LHCN-M2 (cell line): ENCODE measurements at places on chromosomes 16 and 17. TPM values are rescaled to one million over a fixed set of nuclear protein-coding genes. Genes with fewer than 3 reads are reported as not detected.

DNA sequence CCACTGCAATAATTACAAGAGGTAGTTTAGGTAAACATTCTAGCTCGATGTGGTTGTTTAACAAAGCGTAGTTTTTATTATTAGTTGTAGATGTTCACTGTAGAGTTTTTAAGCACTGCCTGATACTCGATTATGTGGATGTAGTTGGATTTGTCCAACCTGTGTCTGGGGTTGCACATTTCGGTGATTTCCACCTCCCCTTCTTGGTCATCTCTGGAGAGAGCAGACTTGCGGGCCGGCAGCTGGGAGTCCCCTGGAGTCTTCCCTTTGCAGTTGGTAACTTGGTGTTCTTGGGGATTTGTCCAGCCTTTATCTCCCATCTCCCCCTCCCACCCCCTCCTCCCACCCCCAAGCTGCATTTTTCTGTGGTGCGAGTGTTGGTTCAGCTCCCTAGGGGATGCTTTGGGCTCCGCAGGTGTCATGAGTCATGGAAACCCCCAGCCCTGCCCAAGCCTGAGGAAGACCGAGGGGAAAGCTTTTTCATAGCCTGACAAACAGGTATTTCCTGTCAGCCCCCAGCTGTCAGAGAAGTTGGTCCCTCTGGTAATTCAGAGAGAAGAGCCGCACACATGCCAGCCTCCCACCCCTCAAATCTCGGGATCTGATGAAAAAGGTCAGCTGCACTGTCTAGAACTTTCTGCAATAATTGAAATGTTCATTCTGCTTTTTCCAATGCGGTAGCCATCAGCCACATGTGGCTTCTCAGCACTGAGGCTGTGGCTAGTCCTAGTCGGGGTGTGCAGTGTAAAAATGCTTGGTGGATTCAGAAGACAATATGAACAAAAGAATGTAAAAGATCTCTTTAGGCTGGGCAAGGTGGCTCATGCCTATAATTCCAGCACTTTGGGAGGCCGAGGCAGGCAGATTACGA is 50.3 kb downstream of the KSR1 start:
- no peak for DNase-seq

GRCh38 chr17:75822119-75822799 is 21.9 kb downstream of the UNC13D start:
- no peak for DNase-seq

GRCh38 chr17:73770849-73771229 is 126.6 kb upstream of the SDK2 start:
- no peak for DNase-seq

The C16orf89 gene
- 0.26 TPM in 1 of 2 replicates, not detected in the other for total RNA-seq

The IRF8 gene
- total RNA-seq, result not detected in 2 replicates

DNA sequence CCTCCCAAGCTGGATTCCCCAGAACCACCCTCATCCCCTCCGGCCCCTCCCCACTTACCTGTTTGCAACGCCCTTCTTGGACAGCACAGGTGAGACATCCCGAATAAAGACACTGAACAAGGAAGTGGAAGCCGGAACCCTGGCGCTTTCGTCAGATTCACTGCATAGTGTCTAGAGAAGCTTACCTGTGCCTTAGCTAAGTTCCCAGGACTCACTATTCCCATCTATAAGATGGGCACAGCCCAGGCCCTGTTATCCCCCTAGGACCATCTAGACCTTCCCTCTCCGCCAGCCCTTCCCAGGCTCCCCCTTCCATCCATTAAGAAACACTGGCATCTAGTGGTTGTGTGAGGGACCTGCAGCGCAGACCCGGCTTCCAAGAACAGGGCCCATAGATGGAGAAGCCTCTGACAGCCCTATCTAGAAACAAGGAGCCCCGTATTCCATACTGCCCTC is 26.9 kb upstream of the RPL38 start:
- peak; percentile 55 for DNase-seq

DNA sequence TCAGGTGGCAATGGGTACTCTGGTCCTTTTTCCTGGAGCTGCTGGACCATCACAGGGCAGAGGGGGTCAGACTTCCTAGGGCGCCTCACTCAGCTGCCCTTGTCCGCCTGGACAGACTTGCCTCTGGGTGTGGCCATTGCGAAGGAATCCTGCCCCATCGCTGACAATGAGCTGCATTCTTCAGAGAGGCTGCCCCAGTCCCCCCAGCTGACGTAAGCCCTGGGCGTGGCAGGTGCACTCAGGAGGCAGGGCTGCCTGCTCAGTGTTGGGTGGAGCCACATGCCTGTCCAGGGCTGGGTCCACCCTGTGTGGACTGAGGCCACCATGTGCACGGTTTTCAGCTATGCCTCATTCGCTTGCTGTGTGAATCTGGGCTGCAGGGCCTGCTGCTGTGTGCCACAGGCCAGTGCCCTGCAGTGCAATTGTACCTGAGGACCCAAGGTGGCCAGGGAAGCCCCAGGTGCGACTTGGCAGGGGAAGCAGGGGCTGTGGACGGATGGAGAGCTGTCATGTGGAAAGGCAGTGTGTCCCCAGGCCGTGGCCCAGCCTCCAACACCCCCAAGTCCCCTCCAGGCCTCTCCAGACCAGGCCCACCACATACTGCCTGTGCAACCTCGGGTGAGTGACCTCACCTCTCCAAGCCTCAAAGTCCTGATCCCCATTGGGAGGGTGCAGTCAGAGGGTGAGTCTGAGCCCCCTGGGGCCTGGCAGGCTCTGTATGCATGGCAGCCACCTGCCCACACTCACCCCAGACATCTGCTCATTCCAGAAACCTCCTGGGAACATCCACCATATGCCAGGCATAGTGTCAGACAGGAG is 14.0 kb upstream of the MPRIP start:
- peak; percentile 94 for DNase-seq

GRCh38 chr16:57529391-57530103 is 6.8 kb downstream of the CCDC102A start:
- no peak for DNase-seq

The SMIM36 gene
- not detected in 2 replicates for total RNA-seq

DNA sequence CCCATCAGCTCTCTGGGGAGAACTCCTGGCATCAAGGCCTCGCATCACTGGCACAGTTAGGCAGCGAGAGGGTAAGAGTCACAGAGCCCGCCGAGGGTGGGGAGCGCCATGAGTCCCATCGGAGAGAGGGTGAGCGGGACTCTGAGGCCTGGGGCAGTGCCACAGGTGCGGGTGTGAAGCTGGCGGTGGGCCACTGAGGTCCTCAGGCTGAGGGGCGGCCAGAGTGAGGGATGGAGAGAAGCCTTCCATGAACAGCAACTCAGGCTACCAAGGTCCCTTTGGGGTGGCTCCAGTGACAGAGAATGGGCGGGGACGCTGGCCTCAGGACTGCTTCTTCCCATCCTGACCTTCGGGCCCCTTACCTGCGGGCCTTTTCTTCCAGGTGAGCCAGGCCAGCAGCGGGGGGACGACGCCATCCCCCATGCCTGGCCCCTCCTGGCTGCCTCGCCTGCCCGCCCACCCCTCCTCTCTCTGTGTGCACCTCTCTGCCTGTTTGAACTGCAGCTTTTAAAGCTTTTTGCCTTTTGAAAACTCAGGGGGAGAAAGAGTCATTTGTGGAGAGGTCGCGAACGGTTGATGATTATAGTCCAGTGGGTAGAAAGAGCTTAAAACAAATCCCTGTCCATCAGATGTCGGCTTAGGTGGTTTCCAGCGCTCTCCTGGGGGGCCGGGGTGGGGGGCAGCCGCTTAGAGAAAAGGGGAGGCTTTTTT is 149.3 kb upstream of the GSE1 start:
- DNase-seq, result no peak

The TMC8 gene
- not detected in 2 replicates for total RNA-seq

DNA sequence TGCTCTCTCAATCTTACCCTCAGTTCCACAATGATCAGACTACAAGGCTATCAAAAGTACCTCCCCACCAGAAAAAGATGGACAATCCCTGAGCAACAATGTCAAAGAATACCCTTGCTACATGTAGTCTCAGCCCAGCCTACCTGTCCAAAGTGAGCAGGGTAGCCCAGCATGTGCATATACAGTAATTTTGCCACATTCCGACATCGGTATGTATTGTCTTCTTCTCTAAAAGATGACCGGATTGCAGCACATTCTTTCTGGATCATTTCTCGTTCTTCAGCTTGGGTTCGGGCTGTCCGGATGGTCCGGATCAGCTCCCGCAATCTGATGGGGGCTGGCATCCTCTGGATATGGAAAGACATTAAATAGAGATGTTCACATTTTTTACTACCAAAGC is 19.5 kb downstream of the AP1G1 start:
- DNase-seq, result no peak

- peak; percentile 80 for DNase-seq
Measured at GRCh38 chr16:56932721-56933619, 1.0 kb downstream of the HERPUD1 start.

DNA sequence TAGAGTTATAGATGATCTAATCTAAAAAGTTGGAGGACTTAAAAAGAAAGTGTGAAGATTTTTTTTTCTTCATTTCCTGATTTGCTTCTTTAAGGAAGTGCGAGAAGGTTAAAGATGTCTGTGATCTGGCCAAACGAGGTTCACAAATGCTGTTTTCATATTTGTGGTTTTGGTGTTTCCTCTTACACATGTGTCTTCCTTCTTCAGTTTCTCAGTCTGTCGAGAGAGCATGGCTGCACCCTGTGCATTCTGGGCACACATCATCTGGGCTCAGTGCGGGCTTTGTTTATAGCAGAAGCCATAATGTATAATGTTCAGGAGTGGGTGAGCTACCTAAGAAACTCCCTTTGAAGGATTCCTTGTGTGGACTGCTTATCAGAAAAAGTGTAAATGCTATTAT is 260.4 kb upstream of the TBX2 start:
- peak; percentile 84 for DNase-seq

- no peak for DNase-seq
Measured at GRCh38 chr17:50837286-50837979, 2.0 kb downstream of the WFIKKN2 start.

The EVI2A gene
- 38.0 and 53.9 TPM in 2 replicates for total RNA-seq

GRCh38 chr17:5822281-5823060 is 238.2 kb upstream of the NLRP1 start:
- no peak for DNase-seq

DNA sequence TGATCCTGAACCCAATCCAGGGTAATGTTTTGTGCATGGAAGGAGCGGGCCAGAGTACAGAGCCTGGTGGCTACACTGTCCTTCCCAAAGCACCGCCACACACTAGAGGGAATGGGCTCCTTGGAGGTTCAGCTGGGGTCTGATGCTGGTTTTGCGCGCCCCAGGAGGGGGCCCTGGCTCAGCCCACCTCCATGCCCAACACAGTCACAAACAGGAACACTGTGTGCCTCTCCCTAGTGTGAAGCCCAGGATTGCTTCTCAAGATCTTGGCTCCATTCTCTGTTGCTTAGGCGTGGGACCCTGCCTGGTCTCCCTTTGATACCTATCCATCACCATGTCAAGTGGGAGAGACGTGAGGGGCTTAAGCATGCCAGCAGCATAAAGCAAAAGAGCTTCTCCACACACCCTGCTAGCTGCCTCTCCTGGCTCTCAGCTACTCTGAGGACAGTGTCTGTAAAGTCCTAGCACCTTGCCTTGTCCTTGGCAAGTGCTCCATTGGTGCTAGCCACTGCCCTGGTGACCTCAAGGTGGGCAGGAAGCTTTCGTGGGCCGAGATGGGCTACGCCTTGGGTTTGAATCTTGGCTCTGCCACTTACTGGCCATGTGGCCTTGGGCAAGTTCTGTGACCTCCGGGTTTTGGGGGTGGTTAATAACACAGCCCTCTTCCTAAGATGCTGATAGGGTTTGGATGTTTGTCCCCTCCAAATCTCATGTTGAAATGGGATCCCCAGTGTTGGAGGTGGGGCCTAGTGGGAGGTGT is 122.2 kb downstream of the C16orf78 start:
- DNase-seq, result no peak

- DNase-seq, result no peak
Measured at GRCh38 chr17:12644623-12645022, 21.1 kb upstream of the MYOCD start.

- no peak for DNase-seq
Measured at GRCh38 chr17:7582396-7583252, 1.0 kb upstream of the MPDU1 start.

- DNase-seq, result peak; percentile 36
Measured at GRCh38 chr17:75317671-75318070, 28.4 kb upstream of the SLC25A19 start.

DNA sequence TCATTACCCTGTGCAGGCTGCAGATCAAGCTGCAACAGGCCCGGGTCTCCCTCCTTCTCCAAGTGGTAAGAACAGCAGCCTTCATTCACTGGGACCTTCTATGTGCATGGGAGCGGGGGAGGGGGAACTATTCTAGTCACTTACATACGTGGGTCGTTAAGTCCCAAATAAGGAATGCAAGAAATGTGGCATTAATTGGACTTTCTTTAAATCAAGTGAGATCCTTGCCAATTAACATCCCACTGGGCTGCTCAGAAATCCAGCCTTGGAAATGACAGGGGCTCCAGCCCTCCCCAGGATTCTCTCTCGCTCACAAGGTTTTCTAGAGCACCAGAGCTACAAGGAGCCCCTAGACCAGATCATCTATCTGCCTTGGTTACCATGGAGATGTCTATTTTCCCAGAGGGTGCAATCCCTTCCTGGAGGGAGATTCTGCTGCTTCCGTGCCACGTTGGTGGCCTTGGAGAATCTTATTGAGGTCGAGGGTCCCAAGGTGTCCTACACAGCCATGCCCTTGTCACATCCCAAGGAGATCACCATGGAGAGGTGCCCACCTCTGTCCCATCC is 5.2 kb upstream of the EIF1 start:
- DNase-seq, result no peak

The FOXL1 gene
- total RNA-seq, result 4.1 and 5.3 TPM in 2 replicates

DNA sequence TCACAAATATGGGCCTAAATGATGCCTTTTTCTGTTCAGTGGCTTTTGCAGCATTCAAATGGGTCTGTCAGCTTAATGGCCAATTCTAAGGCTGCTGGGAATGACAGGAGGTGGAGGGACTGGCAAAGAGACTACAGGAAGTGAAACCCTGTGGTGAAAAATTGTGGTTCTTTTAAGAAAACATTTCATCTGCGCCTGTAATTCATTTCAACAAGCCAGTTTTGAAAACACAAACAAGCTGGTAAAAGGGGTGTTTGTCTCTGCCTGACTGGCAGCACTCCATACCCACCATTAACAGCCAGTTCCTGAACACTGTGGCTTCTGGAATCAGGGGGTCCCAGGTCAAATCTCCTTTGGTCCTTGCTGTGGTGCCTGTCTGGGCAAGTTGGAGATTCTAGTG is 3.6 kb upstream of the KDM8 start:
- DNase-seq, result peak; percentile 55

The PRR29 gene
- 0.13 TPM in 1 of 2 replicates, not detected in the other for total RNA-seq

- DNase-seq, result no peak
Measured at GRCh38 chr16:30354423-30355143, 525 bp downstream of the CD2BP2 start.

DNA sequence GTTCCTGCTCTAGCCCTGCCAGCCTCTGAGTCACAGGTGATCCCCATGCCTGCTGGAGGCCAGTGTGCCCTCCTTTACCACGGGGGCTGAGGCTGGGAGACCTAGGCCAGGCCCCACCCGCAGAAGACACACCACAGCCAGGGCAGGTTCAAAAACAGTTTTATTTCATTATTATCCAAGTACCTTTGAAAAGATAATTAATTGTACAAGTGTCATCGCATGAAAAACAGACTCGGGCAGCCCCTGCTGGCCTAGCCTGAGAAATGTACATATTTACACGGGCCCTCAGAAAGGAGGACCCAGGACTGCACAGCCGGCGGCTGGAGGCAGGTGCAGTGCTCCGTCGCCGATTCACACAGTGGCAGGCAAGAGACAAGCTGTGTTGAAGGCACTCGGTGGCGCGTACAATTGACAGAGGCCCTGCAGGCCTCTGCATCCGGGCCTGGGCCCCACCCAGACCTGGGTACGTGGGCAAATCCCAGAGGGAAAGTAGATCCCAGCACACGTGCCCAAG is 4.4 kb downstream of the PDIA2 start:
- DNase-seq, result no peak

The CDC6 gene
- 43.2 and 46.6 TPM in 2 replicates for total RNA-seq

The TBC1D3B gene
- total RNA-seq, result 1.4 TPM in 1 of 2 replicates, not detected in the other

- no peak for DNase-seq
Measured at GRCh38 chr17:70370816-70371215, 201.5 kb downstream of the KCNJ2 start.
